ENCODE measurements at places on chromosomes 16 and 17. TPM values are rescaled to one million over a fixed set of nuclear protein-coding genes. Genes with fewer than 3 reads are reported as not detected.

The FZD2 gene
- total RNA-seq: 17.4 TPM

The ELMO3 gene
- total RNA-seq: 8.6 TPM

- H3K27ac ChIP-seq: peak overlapping the region; percentile 90
- H3K4me1 ChIP-seq: peaks cover 30% of the 10 kb centered on the region
- DNase-seq: no peak
- H3K36me3 ChIP-seq: 0 out of 2 replicates have a peak, but pooled peaks cover 2% of the 10 kb centered on the region
- peak overlapping the region; percentile 5 for H3K4me3 ChIP-seq
- H3K27me3 ChIP-seq: no peaks in the 10 kb centered on the region
These were observed 123.1 kb downstream of the NPIPB5 start for GRCh38 chr16:22633799-22634198.

DNA sequence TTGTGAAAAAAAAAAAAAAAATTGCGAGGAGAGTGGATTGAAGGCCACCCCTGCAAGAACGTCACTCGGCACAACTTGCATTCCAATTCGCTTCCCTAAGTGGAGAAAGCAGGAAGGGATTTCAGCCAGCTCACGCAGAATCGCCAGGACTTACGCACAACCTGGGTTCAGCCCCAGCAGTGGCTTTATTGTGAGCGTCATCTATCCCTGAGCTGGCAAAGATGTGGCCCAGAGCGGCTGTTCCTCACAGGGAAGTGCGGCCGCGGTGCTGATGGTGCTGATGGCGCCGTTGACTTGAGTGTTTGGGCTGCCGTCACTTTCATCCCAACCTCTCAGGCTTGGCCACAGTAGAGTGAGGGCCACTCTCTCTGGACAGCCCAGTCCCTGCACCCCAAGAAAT, 197.6 kb downstream of the NTN1 start:
- no peak overlapping the region for H3K4me3 ChIP-seq
- no peaks in the 10 kb centered on the region for H3K27me3 ChIP-seq
- no peaks in the 10 kb centered on the region for H3K4me1 ChIP-seq
- no peak overlapping the region for H3K27ac ChIP-seq
- H3K36me3 ChIP-seq: peaks cover 16% of the 10 kb centered on the region

DNA sequence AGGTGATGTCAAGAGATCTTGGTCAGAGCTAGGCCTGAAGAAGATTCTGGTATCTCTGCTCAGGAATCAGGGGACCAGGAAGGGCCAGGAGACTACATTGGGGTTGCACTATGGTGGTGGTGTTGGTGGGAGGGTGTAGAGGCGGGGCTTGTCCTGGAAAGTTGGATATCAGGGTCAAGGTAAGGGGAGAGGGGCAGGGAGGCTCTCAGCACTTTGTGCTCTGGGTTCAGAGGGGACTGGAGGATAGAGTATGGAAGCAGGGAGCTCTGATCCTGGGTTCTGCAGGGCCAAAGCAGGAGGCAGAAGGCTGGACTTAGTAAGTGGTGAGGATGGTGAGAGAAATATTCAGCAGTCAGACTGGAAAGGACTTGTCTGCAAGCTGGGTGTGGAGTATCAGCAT, 3.0 kb downstream of the NOL3 start:
- H3K4me1 ChIP-seq: peaks cover 5% of the 10 kb centered on the region
- H3K27me3 ChIP-seq: peaks cover 40% of the 10 kb centered on the region
- H3K4me3 ChIP-seq: peak overlapping the region; percentile 89

GRCh38 chr16:48949636-48950035, 332.0 kb downstream of the CBLN1 start:
- H3K27ac ChIP-seq: no peak overlapping the region
- no peak for DNase-seq
- no peaks in the 10 kb centered on the region for H3K4me1 ChIP-seq
- H3K27me3 ChIP-seq: no peaks in the 10 kb centered on the region
- H3K4me3 ChIP-seq: no peak overlapping the region

DNA sequence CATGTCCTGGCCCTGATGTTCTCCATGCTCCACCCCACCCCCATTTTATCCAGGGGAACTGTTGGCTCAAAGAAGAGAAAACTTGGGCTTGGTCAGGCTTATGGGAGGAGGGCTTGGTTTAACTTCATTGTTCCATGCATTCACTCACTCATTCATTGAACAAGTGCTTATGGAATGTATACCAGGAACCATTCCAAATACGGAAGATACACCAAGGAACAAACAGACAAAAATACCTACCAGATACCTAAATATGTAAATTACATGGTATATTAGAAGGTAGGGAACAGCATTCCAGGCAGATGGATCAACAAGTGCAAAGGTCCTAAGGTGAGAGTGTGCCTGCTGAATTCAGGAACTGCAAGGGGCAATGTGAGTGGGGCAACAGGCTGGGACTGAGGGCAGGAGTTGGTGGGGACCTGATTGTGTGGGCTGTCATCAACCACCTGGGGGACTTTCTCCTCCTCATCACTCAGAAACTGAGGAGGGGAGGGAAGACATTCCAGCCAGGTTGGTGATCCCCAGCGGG, 39.9 kb downstream of the RAI1 start:
- no peak overlapping the region for H3K27ac ChIP-seq
- no peak for DNase-seq
- H3K4me3 ChIP-seq: no peak overlapping the region
- H3K27me3 ChIP-seq: peaks cover 85% of the 10 kb centered on the region
- no peaks in the 10 kb centered on the region for H3K36me3 ChIP-seq

The CDH1 gene
- total RNA-seq: 237 TPM

DNA sequence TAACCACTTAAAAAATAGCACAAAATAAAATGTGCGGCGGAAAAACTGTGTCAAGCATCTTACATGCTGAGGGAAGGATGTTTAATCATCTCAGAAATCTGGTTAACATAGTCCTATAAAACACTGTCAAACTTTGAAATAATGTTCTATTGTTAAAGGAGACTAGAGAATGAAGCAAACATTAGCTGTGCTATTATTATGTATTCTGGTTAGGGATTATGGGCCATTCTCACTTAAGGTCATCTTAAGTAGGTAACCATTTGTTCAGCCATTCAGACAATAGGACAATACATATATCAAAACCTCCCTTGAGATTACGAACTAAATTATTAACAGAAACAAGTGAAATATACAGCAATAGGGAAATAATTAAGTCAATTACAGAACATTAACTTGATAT, 24.7 kb downstream of the GRB2 start:
- H3K4me1 ChIP-seq: no peaks in the 10 kb centered on the region
- no peak overlapping the region for H3K27ac ChIP-seq
- H3K36me3 ChIP-seq: peaks cover 5% of the 10 kb centered on the region
- no peak for DNase-seq

The KRTAP3-3 gene
- total RNA-seq: not detected

GRCh38 chr17:51860954-51861561, 297.5 kb downstream of the CA10 start:
- 0 out of 2 replicates have a peak, but pooled peaks cover 5% of the 10 kb centered on the region for H3K36me3 ChIP-seq
- no peaks in the 10 kb centered on the region for H3K4me1 ChIP-seq
- no peaks in the 10 kb centered on the region for H3K27me3 ChIP-seq
- H3K27ac ChIP-seq: no peak overlapping the region
- H3K4me3 ChIP-seq: no peak overlapping the region

- H3K27me3 ChIP-seq: no peaks in the 10 kb centered on the region
- H3K27ac ChIP-seq: no peak overlapping the region
- no peaks in the 10 kb centered on the region for H3K4me1 ChIP-seq
- no peak for DNase-seq
- no peak overlapping the region for H3K4me3 ChIP-seq
These were observed 1106.1 kb upstream of the GOT2 start for GRCh38 chr16:59840169-59840568.

Data from H9 (cell line).